Jurkat, Clone E6-1 (cell line): ENCODE measurements at places on chromosomes 12 and 14.

DNA sequence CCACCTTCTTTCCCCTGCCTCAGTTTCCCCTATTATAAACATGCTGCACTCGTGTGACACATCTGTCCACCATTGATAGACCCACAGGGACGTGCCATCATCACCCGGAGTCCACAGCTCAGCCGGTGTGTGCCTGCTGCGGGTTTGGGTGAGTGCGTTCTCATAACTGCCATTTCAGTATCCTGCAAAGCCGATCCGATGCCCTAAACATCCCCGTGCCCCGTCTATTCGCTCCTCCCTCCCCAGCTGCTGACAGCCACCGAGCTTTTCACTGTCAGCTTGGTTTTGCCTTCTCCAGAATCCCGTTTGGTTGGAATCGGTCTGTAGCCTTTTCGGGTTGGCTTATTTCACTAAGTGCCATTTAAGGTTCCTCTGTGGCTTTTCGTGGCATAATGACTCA, 3.9 kb downstream of the LRCOL1 start:
- no peak for DNase-seq

DNA sequence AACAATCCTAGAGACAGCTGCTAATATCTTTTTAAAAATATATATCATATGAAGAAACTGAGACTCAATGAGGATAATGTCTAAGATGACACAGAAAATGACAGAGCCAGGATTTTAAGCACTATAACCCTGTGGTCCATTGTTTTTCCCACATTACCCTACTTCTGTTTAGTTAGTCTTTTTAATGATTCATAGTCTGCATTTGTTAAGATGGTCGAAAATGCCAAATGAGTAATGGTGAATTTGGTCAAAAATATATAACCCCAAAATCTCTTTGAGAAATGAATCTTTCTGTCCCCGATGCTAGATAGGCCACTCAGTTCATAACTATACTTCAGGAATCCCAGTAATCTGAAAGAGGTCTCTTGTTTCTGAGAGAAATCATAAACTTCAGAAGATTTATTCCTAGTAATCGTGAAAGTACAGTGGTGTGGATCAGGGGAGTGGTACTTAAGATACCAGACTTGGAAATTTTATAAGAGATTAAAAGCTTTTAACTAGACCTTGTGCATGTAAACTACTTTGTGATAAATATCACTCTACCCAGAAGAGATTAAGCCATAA, 10.8 kb downstream of the RTRAF start:
- DNase-seq, result no peak

GRCh38 chr12:110222433-110222832, 58.6 kb upstream of the ATP2A2 start:
- DNase-seq, result no peak

DNA sequence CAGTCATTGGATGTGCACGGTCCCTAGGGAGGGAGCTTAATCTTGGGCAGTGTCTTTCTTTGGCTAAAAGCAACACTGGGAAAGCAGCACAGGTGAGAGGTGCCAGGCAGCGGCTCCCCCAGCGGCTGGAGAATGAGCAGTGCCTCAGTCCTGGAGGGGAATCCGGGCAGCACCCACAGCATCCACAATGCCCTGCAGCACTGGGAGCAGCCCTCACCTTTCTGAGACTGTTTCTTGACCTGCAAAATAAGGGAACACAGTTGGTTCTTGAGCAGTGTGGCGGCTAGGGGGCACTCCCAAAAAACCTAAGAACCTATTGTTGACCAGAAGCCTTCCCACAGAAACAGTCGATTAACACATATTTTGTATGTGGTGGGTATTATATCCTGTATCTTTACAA, 75.8 kb downstream of the SINHCAF start:
- no peak for DNase-seq

DNA sequence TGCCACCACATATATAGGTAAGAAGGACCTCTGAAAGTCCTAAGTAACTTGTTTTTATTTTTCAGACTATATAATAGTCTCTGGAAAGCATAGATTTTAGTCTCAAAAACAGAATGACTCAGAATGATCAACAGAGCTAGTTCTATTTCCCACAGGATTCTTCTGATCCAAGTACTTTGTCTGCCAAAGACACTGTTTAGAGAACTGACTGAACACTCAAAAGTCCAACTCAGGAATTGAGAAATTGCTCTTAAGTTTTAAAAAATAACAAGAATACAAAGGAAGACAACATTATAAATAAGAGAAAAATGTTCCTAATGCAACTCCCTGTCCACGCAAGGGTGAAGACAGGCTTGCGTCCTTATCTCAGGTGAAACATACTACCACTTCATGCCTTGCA, 29.0 kb downstream of the LGMN start:
- no peak for DNase-seq

DNA sequence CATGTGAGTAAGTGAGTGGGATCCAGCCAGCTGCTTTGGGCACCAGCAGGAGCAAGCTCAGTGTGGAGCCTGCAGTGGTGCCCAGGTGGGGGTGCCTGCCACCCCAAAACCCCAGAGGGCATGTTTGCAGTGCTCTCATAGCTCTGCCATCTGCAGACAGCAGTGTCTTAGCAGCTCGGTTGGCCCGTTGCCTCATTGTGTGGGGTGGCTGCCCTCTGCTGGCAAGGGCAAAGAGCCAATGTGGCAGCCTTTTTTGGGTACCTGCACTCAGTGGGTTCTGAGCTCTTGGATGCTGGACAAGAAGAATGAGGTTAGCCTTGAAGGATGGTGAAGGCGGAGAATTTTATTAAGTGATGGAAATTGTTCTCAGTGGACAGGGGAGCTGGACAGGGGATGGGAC, 52.3 kb downstream of the NEUROD4 start:
- peak; percentile 54 for DNase-seq

- no peak for DNase-seq
These were observed 303.3 kb downstream of the MED13L start for GRCh38 chr12:115973968-115974724.

DNA sequence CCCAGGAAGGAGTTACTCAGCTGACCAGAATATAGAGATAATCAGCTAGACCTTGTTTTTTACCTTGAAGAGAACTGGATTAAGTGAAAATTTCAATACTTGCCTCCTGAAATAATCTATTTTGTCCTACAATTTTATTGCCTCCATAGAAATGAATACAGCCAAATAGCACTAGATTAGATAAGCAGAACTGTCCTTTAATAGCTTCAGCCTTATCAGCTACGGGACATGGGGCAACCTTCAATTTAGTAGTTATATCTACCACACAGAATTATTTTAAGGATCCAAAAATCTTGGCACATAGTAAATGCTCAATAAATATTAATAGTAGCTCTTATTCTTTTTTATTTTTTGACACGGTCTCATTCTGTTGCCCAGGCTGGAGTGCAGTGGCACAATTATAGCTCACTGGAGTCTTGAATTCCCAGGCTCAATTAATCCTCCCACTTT, 67.2 kb upstream of the PLEKHG3 start:
- no peak for DNase-seq

DNA sequence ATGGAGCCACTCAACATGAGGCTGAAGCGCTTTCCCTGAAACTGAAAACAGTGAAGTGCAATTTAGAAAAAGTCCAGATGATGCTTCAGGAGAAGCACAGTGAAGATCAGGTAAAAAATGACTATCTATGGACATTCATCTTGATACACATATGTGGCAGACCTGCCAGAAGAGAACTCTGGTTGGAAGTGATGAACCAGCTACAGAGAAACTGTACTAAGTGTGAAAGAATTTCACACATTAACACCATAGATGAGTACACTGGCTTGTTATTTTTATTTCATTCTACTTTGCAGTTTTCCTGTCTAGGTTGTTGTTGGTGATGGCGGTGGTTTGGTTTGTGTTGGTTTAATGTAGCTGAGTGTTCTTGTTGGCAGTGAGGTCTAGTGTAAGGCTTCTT, 174.7 kb downstream of the ESR2 start:
- no peak for DNase-seq

DNA sequence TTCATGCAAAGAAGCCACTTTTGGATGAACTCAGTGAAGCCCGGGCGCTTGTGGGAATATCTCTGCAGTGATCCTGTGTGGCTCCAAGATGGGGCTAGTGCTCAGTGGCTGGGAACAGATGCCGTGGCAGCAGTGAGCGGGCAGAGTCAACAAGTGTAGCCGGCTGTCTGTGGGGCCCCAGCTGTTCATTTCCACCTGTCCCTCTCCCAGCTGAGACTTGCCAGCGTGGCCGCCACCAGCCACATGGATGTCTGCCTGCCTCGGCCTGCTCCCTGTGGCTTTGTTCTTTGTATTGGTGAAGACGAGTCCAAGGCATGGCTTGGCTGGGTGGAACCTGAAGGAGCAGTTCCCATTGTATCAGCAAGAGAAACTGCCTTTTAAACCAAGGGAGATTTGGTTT, 77.3 kb downstream of the NOS1 start:
- DNase-seq, result no peak

DNA sequence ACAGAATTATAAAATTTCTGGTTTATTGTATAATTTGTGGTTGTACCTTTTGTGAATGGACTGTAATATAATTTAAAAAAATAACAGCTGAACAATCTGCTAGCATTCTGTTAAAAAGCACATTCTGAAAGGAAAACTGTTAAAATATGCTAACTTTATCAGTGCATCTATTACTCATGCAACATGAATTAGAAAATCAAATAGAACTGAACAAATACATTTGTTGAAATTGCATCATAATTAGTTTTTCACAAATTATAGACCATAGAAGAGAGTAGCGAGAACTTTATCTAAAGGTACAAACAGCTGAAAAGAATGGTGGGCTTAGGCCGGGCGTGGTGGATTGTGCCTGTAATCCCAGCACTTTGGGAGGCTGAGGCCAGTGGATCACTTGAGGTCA, 33.0 kb downstream of the PTPN21 start:
- no peak for DNase-seq

DNA sequence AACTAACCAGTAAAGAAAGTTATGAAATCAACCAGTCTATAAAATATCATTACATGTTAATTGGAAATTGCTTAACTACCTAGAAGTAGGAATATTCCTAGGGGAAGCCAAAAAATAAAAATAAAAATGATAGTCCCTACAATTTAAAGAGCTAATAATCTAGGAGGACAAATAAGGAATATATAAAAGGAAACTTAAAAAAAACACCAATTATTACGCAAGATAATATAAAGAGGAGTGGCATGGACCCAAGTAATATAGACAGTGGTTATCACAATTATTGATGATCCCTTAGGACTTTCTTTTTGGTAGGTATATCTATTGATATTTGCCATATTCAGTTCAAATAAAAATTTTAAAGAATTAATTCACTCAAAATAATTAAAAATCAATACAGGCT, 498.7 kb downstream of the SOX5 start:
- no peak for DNase-seq

DNA sequence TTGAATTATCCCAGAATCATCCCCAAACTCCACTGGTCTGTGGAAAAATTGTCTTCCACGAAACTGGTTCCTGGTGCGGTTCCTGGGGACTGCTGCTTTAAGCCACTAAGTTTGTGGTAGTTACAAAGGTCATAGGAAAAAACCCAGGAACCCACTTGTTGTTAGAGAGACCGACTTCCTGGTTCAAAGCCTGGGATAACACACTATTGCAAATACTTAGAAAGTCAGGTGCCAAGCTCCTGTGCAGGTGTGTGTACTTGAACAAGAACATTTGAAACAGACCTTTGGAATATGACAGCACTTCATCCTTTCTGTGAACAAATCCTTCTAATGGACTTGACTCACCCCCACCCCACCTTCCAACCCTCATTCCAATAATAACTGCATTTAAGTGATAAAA, 519.6 kb downstream of the GLT1D1 start:
- no peak for DNase-seq

GRCh38 chr12:90611048-90611447, 343.9 kb downstream of the CCER1 start:
- DNase-seq, result no peak

GRCh38 chr14:100086361-100086760, 21.1 kb downstream of the EVL start:
- DNase-seq, result no peak

GRCh38 chr12:57615637-57616036, 4.4 kb downstream of the ARHGEF25 start:
- DNase-seq, result no peak

DNA sequence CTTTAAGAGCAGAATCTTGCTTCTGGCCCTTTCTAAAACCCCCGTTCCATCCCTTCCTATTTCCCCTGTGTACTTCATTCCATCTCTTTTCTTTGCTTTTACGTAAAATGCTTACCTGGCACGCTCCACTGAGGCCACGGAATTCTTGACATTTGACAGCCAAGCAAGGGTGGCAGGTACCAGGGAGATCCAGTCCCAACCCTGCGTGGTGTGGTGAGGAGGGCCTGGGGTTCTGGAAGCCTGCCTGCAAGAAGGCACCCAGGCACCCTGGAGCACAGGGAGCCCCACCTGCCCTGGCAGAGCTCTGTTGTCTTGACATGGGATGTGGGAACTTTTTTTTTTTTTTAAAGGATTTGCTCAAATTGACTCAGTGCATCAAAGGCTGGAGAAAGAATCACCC, 48.6 kb downstream of the ITPK1 start:
- DNase-seq, result no peak

DNA sequence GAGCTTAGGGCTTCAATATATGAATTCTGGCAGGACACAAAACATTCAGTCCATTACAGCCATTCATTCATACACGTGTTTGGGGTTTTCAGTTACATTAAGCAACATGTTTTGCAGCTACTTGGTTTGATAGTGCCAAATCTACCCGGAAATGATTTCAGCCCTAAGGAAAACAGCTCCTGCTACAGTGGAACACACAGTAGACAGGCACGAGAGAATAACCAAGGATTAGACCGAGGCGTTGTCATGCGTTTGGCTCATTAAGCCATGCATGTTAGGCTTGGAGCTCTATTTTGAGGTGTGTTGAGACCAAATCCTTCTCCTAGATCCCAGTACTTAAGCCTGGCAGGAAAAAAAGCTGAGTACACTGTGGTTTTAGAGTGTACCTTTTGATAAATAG, 177.4 kb downstream of the PRKCH start:
- no peak for DNase-seq

DNA sequence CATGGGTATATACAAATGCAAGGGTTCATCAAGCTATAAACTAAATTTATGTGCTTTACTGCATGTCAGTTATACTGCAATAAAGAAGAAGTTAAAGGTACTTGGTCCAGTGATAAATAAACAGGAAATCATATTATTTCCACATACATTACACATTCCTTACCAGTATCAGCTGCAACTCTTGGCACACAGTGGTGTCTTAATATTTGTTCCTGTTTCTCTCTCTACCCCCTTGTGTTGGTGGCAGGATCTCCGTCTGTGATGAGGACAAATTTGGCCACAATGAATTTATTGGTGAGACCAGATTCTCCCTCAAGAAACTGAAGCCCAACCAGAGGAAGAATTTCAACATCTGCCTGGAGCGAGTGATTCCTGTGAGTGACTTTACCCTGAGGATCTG, 19.2 kb upstream of the OAS1 start:
- DNase-seq, result no peak

- DNase-seq, result no peak
These were observed 50.0 kb upstream of the EVL start for GRCh38 chr14:100015251-100015655.

GRCh38 chr14:94123296-94123695, 6.1 kb downstream of the IFI27L2 start:
- DNase-seq, result no peak

GRCh38 chr12:128570191-128571065, 253.3 kb downstream of the SLC15A4 start:
- no peak for DNase-seq

GRCh38 chr12:122137681-122138080, 36.3 kb downstream of the IL31 start:
- DNase-seq, result no peak

GRCh38 chr14:106802413-106803364, 1276.3 kb downstream of the TMEM121 start:
- DNase-seq, result no peak

GRCh38 chr12:47954467-47955045, 8.8 kb upstream of the TMEM106C start:
- peak; percentile 47 for DNase-seq
